Kidney (tissue), 22 donors: ENCODE measurements at places on chromosomes 4 and X. TPM values are rescaled to one million over a fixed set of nuclear protein-coding genes. Genes with fewer than 3 reads are reported as not detected.
A peak's percentile ranks its signal among the peaks of the same experiment; 100 is the strongest.

- no peaks in the 10 kb centered on the region for H3K27me3 ChIP-seq
- peaks cover 3% of the 10 kb centered on the region for H3K36me3 ChIP-seq
- no peaks in the 10 kb centered on the region for H3K4me1 ChIP-seq
These were observed 277.3 kb upstream of the TAPT1 start for GRCh38 chr4:16503421-16504100.

DNA sequence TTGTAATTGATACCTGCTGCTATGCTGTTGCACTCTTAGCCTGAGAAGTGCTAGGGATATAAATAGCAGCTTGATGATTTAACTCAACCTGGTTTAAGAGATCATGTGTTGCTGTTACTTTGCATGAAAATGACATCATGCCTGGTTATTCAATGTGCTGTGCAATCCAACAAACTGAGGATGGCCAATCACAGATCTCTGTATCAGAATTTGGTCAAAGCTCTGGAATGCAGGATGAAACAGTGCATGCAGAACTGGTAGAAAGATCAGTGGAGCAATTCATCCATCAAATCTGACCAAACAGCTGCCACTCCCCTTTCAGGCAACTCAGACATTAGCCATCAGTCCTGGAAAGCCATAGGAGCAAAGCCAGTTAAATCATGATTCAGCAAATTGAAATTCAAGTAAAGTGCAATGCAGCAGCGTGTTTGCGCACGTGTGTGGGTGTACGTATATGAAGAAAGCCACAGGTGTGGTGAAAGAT is 160.3 kb upstream of the RASGEF1B start:
- no peaks in the 10 kb centered on the region for H3K4me1 ChIP-seq
- no peaks in the 10 kb centered on the region for H3K27me3 ChIP-seq
- H3K36me3 ChIP-seq, result no peaks in the 10 kb centered on the region
- H3K27ac ChIP-seq, result peak overlapping the region; percentile 29

Gene UGT2A1
- total RNA-seq, result not detected

- no peak overlapping the region for H3K4me3 ChIP-seq
- no peak for DNase-seq
- no peaks in the 10 kb centered on the region for H3K4me1 ChIP-seq
- H3K27ac ChIP-seq, result no peak overlapping the region
These were observed 48.9 kb upstream of the TENM3 start for GRCh38 chr4:182194091-182194824.

- no peaks in the 10 kb centered on the region for H3K4me1 ChIP-seq
- peaks cover 12% of the 10 kb centered on the region for H3K36me3 ChIP-seq
- no peak overlapping the region for H3K27ac ChIP-seq
- H3K4me3 ChIP-seq, result no peak overlapping the region
These were observed 31.5 kb upstream of the ZNF185 start for GRCh38 chrX:152866386-152866785.
